ENCODE measurements at places on chromosomes 4 and X.

DNA sequence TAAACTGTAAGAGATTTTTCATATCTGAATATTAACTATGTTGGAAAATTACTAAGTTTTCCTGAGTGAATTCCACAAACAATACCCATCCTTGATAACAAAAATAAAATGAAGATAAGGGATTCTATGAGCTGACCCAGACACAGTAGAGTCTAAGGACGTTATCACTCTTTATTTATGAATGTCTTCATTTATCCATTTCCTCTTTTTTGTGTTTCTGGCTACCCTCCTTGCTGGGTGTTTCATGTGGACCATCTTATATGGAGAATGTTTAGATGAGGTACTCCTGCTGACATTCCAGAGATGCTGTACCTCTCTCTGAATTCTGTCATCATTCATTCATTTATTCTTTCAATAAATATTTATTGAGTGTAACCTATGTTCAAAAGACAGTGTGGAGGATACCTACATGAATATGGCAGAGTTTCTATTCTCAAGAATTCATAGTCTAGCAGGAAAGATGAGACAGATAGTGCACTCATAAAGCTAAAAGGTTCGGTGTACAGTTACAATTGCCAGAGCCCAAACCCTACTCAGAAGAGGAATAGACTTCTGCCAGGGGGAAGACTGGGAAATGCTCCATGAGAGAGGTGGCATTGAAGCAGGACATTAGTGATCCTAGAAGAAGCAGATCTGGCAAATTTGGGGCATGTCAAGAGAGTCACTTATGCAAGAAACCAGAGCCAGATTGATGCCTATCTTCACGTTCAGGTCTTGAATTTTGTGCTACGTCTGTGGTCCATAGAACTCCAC lies 195.8 kb downstream of the MAML3 start:
- DNase-seq, result no peak

GRCh38 chr4:164872481-164872880 lies 4.5 kb upstream of the APELA start:
- no peak for DNase-seq

GRCh38 chr4:100170986-100171385 lies 19.3 kb downstream of the DDIT4L start:
- DNase-seq, result no peak

- no peak for DNase-seq
These were observed 995.3 kb upstream of the GRIA3 start for GRCh38 chrX:122188751-122189150.

GRCh38 chr4:67926485-67926884 lies 36.8 kb downstream of the TMPRSS11A start:
- DNase-seq, result no peak

DNA sequence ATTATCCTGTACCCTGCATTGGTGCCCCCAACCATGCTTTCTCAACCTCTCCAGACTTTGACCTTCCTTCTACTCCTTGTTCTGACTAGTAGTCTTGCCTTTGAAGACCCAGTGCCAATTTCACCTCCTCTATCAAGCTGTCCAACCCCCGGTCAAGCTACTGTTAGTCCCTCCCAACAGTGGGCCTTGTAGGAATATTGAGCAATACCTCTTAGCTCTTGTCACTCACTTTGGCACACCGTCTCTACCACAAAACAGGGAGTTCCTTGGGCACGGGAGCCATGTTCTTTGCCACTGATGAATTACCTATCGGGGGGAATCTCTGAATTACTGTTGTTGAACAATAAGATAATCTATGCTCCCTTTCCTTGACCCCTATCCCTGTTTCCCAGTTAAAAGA lies 25.2 kb downstream of the LAS1L start:
- DNase-seq, result no peak

DNA sequence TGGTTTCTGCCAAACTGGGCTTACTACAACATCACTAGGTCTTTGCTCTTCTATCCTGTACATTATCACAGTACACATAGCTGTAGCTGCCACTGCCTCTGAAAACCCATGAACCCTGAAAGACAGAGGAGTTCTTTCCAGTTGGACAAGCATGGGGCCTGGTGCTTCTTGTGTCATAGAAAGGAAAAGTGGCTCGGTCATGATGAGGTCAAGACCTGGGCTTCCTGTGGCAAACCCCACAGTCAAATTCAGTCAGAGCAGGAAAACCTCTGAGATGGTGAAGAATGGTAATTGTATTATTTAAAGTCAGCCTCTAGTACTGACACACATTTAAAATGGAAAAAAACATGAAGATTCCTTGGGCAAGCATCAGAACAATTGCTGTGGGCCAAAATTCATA lies 133.3 kb upstream of the PRPS2 start:
- no peak for DNase-seq

DNA sequence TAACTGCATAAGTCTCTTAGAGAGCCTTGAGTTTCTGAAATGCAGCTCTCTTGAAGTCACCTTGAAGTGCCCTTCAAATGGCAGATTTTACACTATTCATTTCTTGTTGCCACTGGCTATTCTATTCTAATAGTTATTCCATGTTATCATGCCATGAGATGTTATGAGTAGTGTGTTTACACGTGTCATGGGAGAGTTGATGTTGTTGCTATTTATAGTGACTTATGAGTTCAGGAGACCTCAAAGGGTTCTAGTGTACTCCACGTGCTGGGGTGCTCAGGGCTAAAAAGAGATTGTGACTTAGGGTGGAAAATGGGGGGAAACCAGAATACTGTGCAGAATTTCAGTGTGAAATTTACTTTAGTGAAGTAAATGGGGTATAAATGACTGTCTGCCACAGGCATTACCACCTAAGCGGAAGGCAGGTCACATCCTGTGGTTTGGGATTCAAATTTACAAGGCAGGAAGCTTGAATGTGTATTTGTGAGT lies 77.1 kb upstream of the SLC4A4 start:
- no peak for DNase-seq

- no peak for DNase-seq
These were observed 56.4 kb downstream of the C4orf51 start for GRCh38 chr4:145736241-145736831.

DNA sequence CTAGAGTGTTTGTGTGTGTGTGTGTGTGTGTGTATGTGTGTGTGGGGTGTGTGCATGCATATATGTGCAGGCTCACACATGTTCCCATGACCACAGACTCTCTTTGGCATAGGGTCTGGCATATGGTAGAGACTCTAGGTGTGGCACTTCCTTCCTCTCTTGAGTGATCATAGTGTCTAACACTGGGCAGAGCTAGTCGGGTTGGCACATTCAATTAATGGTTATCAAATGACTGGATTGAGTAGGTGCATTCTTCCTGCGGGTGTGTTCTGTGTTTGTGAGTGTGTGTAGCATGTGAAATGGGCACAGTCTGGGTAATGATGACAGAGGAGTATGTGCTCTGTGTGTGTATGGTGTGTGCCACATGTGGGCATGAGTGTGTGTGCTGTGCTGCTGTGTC lies 106.5 kb downstream of the EFNB1 start:
- no peak for DNase-seq

DNA sequence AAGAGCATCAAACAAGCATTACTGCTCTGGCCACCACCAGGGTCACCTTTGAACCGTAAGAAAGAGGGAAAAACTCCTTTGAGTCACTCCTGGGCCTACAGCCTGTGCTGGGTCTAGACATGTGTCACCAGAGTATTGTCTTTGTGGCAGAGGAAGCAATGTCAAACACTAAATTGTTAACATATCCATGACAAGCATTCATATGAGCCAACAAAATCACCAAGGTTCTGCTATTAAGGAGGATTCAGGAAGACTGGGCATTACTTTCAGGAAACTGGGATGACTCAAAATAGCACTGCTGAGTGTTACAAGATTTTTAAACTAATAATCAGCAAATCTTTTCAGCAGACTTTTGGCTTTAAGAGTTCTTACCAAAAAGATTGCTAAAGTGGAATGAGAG lies 28.1 kb downstream of the LGI2 start:
- no peak for DNase-seq

DNA sequence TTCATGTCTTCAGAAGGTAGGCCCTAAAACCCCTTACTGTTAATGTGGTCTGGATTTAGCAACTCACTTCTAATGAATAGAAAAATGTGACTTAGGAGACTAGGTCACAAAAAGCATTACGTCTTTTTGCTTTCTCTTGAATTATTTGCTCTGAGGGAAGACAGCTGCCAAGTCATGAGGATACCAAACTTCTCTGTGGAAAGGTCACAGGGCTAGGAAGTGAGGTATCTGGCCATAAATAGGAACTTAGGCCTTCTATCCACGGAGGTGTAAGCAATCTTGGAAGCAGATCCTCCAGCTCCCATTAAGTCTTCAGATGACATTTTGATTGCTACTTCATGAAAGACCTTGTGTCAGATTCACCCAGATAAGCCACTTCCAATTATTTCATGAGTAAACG lies 120.6 kb downstream of the JADE1 start:
- DNase-seq, result no peak

GRCh38 chr4:67332627-67333026 lies 212.7 kb downstream of the CENPC start:
- DNase-seq, result no peak

- DNase-seq, result no peak
These were observed 192.1 kb downstream of the ADAMTS3 start for GRCh38 chr4:72376901-72377300.

- DNase-seq, result no peak
These were observed 4.4 kb downstream of the CDK16 start for GRCh38 chrX:47222751-47223350.

GRCh38 chr4:113975578-113975977 lies 3.9 kb downstream of the ARSJ start:
- DNase-seq, result no peak

DNA sequence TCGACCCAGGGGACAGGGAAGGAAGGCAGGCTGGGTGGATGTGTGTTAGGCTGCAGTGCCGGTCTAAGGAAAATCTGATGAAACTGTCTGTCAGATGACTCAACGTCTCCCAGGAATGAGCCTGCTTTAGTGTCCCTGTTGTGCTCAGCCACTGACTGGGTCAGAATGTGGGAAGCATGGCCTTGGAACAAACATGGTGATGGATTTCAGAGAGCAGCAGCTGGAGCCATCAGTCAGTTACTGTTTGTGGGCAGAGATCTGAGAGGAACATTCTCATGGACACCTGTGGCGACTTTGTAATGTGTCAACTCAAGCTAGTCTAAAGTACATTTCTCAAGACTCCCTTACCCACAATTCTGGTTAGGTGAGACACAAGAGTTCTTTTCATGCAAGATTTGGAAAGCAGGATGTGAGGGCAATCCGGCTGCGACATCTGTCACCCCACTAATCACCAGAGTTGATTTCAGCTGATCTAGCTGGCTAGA lies 63.2 kb downstream of the ANAPC10 start:
- DNase-seq, result no peak

DNA sequence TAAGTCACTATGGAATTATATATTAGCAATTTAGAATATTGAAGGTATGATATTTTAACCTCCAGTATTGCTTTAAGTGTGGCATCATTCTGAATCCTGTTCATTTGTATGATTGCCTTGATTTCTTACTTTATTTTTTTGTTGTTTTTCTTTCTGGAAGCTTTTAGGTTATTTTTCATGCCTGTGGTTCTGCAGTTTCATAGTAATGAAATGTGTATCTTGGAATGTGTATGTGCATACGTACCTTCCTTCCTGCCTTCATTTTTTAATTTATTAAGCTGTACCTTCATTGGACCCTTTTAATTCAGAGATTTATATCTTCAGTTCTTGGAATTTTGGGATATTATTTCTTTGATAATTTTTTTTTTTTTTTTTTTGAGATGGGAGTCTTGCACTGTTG lies 22.1 kb downstream of the CPEB2 start:
- no peak for DNase-seq

- DNase-seq, result no peak
These were observed 169.8 kb downstream of the CLCN4 start for GRCh38 chrX:10326578-10326977.

DNA sequence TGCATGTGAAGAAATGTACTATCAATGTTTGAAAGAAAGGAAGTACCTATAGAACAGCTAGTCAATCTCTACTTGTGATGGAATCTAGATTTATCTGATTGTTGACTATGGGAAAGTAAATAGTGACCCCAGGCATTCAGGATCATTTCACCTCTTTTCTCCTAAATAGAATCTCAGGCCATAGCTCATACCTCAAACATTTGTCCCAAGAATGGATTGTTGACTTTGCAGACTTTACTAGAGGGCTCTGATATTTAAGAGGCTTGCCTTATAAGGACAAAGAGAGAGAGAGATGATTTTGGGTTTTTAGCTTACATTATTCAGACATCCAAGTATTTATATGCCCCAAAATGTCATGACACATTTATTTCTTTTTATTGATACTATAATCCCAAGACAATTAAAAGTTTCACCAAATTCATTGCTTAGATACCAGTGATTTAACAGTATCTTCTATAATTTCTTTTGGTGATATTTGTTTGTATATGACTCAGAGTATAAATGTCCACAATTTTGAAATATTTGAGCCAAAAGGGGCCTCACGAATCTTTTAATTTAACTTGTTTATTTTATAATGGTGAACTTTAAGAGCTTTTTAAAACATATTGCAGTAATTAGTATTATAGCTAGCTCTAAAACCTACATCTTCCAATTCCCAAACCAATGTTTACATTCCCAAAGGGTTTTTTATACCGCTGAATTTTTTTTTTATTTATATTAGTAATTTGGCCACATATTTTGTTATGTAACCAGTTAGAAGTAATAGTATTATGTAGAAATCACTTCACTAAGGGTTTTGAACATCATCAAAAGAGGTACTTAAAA lies 614.1 kb downstream of the PCDH7 start:
- DNase-seq, result no peak

GRCh38 chrX:70432936-70433847 lies 10.1 kb downstream of the GDPD2 start:
- no peak for DNase-seq

- no peak for DNase-seq
These were observed 34.2 kb downstream of the PLAC1 start for GRCh38 chrX:134624046-134624430.

DNA sequence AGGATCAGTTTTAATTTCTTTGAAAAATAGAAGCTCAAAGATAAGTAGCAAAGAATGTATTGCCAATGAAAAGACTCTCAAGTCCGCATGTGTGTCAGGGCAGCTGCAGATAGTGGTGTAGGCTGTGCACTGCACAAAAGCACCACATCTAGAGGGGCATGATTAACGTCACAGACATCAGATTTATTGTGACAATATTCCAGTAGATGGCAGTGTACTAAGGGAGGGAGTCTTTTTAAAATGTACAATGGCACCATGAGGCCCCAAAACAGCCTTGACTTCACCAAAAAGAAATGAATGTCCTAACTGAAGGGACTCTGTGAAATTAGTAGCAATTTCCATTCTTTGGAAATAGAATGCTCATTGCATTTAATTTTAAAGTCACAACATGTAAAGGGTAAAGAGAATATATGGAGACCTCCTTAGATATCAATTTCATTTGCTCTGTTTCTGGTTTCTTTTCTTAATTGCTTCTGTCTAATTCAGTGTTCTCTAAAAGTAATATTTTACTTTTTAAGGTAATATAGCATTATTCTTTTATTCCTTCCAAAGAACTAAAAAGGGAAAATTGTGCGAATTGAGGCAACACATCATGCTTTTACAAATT lies 98.4 kb downstream of the ZNF827 start:
- DNase-seq, result no peak

Data from activated CD4-positive, CD25-positive, alpha-beta regulatory T cell treated with anti-CD3 and anti-CD28 coated beads, Interleukin-2, amount 50 U/mL, for 72 hours (primary cell).